Stimulated activated CD4-positive, alpha-beta T cell treated with anti-CD3 and anti-CD28 coated beads, Interleukin-15, amount 100 ng/mL, for 1 hour (primary cell): ENCODE measurements at places on chromosomes 4 and X.

DNA sequence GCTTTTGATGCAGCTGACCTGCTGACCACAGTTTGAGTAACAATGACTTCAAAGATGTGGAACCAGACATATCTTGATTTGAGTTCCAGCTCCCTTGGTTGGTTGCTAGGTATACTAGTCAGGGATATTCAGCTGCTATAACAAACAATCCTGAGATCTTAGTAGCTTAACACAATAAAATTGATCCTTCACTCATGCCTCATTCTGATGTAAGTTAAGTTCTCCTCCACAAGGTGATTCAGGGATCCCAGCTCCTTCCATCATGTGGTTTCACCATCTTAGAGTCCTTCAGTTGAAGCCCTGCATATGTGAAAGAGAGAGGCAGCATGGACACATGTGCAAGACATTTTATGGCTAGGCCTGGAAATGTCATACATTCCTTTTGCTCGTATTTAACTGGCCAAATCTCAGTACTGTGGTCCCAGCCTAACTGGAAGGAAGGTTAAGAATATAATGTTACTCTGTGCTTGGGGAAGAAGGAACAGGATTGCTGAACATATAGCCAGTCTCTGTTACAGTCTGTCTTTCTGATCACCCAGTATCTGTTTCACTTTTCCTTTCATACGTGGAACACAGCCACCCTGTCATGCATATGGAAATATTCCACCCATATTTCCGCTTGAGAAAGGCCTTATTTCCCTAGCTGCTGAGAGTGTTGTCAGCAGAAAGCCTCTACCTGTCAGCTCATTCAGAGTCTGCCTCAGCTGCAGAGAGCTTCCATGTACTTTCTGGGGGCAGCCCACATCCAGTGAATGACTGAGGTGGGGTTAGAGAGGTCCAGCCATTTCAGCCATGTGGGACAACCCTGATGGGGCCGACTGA is 7.1 kb downstream of the SMIM9 start:
- no peak for DNase-seq

- DNase-seq, result no peak
These were observed 583 bp downstream of the RASL11B start for GRCh38 chr4:52862639-52863161.

DNA sequence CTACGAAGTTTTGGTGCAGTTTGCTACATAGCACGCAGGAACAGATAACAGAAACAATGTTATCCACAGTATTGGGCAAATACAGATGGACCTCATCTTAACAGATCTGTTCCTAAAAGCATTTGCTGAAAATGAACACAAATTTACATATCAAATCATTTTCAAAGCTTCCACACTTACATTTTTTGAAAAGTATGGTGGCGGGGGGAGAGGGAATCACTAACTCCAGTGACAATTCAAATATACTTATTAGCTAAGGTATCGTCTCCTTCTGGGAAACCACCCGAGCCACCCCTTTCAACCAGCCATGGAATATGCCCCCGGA is 175.0 kb downstream of the NSUN7 start:
- no peak for DNase-seq

DNA sequence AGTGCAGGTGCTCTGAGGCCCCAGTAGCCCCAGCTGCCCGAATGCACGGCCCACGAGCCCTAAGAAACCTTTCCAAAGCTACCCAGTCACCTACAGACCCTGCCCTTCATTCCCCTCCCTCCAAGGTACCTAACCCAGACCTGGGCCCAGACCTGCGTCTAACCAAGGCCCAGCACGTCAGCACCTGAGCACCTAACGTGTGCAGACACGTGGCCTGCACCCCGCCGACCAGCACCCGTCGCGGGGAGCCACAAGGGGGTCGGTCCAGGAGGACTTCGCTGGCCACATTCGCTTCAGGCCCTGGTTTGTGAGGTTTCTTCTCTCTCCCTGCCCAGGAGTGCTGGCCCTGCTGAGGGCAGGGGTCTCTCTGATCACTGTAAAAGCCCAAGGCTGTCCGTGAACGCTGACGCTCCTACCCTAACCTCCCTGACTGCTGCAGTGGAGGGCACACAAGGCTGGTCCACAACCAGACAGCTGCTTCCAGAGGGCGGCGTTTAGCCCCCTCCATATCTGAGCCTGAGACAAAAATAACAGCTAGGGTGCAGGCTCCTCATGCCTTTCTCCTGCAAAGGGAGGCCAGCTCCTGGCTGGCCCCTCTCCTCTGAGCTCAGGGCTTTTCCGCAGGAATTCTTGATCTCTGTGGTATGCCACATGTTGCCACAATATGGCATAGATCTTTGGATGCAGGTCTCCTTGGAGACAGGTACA is 31.8 kb downstream of the WDR1 start:
- DNase-seq, result no peak

- DNase-seq, result no peak
These were observed 14.4 kb downstream of the UVSSA start for GRCh38 chr4:1361431-1361830.

GRCh38 chr4:173763389-173763788 is 233.4 kb upstream of the HAND2 start:
- no peak for DNase-seq

- no peak for DNase-seq
These were observed 492.6 kb downstream of the BCOR start for GRCh38 chrX:39605183-39605582.

DNA sequence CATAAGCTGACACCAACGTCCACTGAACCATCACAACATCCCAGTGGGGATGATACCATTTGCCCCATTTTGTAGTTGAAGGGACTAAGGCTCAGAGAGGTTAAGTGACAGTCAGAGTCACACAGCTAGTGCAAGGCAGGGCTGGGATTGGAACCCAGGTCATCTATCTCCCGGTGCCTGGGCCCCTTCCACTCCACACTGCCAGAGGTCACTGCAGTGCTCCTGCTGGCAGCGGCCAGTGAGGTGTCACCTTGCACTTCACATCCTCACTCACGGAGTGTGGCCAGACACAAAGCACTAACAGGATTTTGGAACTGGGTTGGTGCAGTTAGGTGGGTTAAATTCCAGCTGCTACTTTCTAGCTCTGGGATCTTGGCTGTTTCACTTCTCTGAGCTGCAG is 118.7 kb downstream of the ENPP6 start:
- DNase-seq, result no peak

- no peak for DNase-seq
These were observed 75.5 kb upstream of the IRS4 start for GRCh38 chrX:108811891-108812290.
